ENCODE measurements at places on chromosomes 2 and 18.
A peak's percentile ranks its signal among the peaks of the same experiment; 100 is the strongest.

DNA sequence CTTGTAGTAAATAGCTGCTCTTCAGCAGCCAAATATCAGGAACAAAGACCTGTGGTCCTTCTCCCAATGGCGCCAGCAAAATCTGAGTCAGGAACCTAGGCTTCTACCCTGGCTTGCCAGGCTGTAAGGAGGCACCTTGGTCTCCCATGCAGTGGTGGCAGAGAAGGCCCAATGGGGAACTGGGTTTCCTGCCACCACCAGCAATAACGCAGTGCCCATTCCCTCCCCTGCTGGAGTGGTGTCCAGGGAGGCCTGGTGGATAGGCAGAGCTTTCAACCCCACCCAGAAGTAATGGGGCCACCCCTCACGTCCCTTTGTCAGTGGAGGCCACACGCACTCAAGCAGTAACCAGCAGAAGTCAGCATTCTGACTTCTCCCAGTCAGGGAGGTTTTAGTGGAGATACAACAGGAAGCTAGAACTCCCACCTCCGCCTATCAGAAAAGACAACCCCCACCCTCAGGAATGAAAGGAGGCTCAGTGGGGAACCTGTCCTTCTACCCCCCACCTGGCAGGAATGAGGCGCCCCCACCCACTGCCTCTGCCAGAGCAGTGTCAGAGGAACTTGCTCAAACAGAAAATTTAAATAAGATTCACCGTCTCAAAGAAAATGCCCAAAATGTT lies 132.4 kb downstream of the COPS8 start:
- DNase-seq, result no peak

- no peak for DNase-seq
Observed at GRCh38 chr2:115939902-115940301, 1497.5 kb downstream of the DPP10 start.

DNA sequence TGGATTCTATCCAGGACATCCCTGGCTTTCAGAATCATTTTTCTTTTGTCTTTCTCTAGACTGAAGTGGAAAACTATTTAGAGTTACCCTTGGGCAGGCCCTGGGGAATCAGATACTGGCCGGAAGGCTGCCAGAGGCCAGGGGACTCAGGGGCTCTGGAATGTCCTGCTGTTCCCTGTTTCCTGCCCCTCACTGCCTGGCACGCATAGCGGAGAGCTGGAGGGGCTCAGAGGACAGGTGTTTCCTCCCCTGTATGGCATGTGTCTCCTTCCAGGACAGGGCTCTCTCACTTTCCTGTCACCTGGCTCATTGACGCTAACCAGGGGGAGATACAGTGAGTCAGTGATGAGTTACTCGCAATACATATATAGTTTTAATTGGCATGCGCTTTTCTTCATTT lies 38.8 kb downstream of the DYSF start:
- DNase-seq, result peak; percentile 87

DNA sequence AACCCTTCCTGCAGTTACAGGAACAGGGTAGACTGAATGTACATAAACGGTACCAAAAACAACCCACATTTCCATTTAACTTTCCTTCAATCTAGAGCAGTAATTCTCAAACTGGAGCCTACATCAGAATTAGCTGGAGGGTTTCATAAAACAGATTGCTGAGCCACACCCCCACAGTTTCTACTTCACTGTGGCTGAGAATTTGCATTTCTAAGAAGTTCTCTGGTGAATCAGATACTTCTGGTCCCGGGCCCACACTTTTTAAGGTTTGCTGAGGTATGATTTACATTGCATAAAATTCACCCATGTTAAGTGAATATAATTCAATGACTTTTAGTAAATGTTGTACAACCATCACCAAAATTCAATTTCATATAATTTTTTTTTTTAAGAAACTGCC lies 113.7 kb downstream of the SRBD1 start:
- no peak for DNase-seq

DNA sequence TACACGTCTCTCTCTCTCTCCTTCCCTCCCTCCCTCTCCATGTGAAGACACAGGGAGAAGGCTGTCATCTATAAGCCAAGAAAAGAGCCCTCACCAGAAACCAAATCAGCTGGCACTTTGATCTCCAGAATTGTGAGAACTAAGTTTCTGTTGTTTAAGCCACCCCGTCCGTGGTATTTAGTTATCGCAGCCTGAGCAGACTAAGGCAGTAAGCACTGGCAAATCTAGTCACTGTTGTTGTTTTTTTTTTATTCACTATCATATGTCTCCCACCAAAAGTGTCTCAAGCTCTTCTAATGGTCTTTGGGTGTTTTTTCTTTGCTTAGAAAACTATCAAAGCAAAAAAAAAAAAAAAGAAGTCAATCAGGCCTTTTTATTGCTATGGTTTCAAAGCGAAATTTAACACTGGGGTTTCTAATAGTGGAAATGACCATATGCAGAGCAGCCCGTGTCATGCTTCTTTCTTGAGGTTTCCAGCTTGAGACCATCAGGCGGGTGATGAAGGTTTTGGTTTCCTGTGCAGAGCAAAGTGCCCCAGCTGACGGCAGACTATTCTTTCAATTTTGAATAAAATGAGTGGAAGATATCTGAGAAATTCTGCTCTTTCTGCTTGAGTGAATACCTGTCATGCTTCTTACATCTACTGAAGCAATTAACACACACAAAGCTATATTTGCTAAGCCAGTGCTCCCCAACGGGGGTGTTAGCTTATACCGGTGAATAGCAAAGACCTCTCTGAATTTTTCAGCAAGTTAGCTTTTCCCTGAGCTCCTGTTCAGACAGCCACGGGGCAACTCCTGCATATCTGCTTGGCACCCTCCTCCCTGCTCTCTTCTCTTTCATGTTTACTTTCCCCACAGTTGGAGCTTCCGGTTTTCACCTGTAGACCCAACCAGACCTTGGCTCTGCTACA lies 394.1 kb upstream of the ATP5MC3 start:
- no peak for DNase-seq

DNA sequence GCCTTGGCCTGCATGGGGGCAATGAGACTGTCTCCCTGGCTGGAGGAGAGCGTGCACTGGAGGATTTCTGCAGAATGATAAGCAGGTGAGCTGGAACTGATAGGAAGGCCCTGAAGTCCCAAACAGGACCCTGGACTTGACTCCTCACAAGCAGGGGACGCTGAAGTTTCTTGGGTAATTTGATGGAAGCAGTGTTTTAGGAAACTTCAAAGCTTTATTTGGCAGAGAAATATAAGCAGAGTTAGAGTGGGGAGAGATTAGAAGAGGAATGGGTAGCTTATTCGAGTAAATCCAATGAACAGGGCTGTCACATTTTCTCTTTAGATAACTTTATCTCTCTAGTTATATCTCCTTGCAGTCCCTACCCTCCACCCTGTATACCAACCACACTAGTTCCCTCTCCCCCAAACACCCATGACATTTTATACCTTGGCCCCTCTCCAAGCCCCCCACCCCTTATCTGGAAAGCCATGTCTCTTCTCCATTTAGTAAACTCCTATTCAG lies 73.6 kb upstream of the IGFBP5 start:
- DNase-seq, result no peak

- DNase-seq, result no peak
Observed at GRCh38 chr2:125979886-125980285, 676.1 kb upstream of the GYPC start.
